ENCODE measurements at places on chromosomes 3 and 15. TPM values are rescaled to one million over a fixed set of nuclear protein-coding genes. Genes with fewer than 3 reads are reported as not detected.

GRCh38 chr3:45950686-45951600 is 7.7 kb downstream of the CXCR6 start:
- no peak for DNase-seq

DNA sequence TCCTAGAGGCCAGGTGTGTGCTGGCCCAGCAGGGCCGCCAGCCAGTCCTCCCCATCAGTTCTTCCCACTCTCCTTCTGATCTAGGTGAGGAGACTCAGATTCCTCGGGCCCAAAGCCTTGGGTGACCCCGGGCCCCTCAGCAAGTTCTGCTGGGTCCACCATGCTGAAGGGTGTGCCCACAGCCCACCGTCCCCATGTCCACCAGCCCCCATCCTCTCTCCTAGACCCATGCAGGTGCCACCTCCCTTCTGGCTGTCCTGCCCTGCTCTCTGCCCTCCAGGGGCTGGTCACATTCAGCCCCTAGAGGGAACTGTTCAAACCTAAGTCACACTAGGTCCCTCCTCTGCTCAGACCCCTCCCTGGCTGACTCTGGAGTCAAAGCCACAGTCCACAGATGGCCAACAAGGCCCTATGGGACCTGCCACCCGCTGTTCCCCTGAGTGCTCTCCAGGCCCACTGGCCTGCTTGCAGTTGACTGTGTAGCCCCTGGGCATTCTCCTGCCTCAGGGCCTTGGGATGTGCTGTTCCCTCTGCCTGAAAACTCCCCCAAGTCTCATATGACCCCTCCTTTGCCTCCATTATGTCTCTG is 878 bp upstream of the TLR9 start:
- no peak for DNase-seq

- DNase-seq: no peak
Observed at GRCh38 chr3:38222032-38222634, 43.5 kb upstream of the SLC22A13 start.

DNA sequence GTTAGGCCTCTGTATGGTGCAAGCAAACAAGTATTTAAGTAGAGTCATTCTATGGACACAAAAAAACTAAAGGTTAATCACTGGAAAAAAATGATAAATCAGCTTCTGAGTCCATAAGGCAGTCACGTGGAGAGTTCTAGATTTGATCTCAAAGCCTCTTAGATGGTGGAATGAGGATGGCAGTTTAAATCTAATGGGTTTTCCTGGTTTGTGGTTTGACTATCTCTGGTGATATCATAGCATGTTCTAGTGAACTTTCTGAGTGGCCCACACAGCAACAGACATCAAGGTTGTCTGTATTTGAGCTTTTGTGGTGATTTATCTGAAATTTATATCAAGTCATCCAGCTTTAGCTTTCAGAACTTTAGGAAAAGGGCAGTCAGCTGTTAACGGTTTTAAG is 52.4 kb downstream of the ILDR1 start:
- DNase-seq: no peak

GRCh38 chr3:196662711-196663571 is 23.4 kb downstream of the NRROS start:
- no peak for DNase-seq

DNA sequence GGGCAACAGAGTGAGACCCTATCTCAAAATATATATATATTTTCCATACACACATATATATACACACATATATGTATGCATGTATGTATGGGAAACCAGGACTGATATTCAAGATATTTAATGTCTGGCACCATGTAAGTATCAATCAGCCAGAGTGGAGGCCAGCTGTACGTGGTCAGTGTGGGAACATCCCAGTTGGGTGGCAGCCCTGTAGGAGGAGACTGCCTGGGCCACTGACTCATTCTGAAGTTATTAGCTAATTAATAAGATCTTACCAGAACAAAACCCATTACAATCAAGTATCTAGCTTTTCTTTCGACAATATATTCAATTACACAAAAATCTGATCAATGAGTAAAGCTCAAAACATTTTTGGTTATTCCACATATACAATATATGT is 85.1 kb upstream of the OCA2 start:
- no peak for DNase-seq

DNA sequence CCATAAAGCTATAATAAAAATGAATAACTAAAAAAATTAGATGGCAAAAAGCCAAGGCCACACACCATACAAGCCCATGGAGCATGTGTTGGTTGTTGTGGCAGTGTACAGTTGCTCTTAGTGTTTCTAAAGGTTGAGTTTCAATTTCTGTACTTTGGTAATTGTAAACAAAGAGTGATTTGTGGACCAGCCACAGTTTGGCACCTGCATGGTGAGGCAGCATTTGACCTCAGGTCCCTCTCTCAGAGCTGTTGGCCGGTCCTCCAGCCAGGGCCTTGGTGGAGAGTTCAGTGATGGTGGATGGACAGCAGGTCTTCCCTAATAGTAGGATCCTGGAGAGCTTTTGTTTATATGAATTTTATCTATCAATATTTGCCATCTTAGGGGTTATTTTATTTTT is 5.6 kb downstream of the ACAD9 start:
- no peak for DNase-seq

- no peak for DNase-seq
Observed at GRCh38 chr15:52308446-52309153, 13.0 kb upstream of the MYO5C start.

- peak; percentile 80 for DNase-seq
Observed at GRCh38 chr15:101044625-101045235, 125.6 kb downstream of the LRRK1 start.

GRCh38 chr3:169999433-169999832 is 32.8 kb downstream of the SEC62 start:
- no peak for DNase-seq

DNA sequence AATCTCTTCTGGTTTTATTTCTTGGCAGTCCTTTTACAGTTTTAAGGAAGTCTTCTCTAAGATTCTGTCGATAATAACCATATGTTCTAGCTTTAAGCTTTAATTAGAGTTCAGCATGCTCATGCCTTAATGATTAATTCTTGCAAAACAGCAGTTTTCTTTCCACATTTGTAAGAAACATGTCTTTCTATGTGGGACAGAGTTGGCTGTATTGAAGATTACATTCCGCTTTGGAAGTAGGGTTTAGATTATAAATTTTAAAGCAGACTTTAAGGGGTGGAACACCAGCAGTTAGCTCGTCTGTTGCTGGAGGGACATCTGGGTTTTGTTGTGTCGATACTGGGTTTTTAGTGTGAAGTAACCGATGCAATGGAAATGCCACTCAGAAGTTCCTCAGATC is 35.3 kb downstream of the SQOR start:
- no peak for DNase-seq

- no peak for DNase-seq
Observed at GRCh38 chr3:136414476-136414875, 164.3 kb downstream of the PCCB start.

GRCh38 chr15:51623386-51623938 is 891 bp upstream of the DMXL2 start:
- no peak for DNase-seq

The ZNF662 gene
- 4.0 TPM for total RNA-seq

The FANCD2 gene
- total RNA-seq: 0.52 TPM

The HRG gene
- total RNA-seq: not detected

The WDR93 gene
- 0.13 TPM for total RNA-seq

The EXD1 gene
- total RNA-seq: not detected

The NRROS gene
- total RNA-seq: 8.5 TPM
